ENCODE measurements at places on chromosomes 6 and 20.

DNA sequence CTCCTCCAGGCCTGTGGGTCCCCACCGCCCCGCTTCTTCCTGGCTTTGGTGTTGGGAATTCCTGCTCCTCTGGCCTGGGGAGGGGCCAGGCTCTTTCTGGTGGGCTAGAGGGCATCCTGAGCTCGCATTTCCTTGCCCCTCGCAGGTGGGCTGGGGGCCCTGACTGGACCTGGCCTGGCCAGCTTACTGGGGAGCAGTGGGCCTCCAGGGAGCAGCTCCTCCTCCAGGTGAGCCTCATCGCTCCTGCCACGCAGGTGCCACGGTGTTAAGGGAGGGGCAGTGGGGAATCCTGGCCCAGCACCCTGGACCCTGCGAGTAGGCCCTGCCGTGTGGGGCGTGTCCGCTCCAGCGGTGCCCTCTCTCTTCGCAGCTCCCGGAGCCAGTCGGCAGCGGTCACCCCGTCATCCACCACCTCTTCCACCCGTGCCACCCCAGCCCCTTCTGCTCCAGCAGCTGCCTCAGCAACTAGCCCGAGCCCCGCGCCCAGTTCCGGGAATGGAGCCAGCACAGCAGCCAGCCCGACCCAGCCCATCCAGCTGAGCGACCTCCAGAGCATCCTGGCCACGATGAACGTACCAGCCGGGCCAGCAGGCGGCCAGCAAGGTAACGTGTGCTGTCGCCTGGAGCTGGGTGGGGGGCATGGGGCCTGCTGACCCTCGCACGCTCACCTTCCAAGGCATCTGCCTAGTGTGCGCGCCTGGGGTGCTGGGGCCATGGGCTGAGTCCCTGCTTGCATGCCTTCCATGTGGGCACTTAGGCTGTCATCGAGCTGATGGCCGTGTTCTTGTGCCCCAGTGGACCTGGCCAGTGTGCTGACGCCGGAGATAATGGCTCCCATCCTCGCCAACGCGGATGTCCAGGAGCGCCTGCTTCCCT, 4.7 kb downstream of the ADRM1 start:
- no peak for DNase-seq

DNA sequence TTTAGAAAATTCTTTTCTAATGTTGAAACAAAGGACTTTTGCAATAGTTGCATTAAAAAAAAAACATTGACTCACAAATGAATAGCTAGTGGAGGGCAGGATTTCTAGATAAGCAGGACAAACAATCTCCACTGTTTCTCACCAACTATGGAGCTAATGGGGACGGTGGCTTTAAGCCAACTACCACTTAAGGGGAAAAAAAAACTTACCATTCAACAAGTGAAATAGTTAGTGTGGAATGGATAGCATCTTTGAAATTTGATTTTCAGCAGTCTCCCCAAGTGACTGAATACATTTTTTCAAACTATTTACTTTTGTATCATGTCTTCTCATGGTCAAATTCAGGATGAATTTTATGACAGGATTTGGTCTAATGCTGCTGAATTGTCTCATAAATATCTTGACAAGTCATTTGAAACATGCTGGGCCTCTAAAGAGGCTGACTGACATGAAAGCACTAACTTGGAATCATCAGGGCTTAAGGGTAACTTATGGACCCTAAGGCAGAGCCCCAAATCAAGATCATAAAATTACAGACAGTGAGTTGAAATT, 100.5 kb downstream of the EYA4 start:
- peak; percentile 22 for DNase-seq

DNA sequence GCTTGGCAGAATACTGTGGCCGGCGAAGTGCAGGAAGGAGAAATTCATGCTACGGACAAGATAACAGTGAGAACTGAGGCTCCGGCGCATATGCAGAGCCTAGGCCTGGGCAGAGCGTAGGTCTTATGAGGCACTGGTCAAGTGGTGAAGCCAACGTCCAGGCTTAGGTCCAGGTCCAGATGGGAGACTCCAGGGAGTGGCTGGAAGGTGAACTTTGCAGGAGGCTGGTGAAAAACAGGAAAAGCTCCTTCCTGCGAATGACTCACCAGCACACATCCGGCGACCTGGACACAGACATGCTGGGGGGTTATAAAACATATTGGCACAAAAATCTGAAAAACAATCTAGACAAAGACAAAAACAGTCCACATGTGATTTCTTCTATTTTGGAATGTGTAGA, 15.4 kb downstream of the C6orf141 start:
- peak; percentile 21 for DNase-seq

GRCh38 chr6:21143645-21144044, 449.9 kb upstream of the SOX4 start:
- no peak for DNase-seq

- DNase-seq: no peak
These were observed 62.1 kb downstream of the SLC24A3 start for GRCh38 chr20:19274412-19275015.

- DNase-seq: no peak
These were observed 83.8 kb downstream of the ELOVL4 start for GRCh38 chr6:79863566-79863965.

DNA sequence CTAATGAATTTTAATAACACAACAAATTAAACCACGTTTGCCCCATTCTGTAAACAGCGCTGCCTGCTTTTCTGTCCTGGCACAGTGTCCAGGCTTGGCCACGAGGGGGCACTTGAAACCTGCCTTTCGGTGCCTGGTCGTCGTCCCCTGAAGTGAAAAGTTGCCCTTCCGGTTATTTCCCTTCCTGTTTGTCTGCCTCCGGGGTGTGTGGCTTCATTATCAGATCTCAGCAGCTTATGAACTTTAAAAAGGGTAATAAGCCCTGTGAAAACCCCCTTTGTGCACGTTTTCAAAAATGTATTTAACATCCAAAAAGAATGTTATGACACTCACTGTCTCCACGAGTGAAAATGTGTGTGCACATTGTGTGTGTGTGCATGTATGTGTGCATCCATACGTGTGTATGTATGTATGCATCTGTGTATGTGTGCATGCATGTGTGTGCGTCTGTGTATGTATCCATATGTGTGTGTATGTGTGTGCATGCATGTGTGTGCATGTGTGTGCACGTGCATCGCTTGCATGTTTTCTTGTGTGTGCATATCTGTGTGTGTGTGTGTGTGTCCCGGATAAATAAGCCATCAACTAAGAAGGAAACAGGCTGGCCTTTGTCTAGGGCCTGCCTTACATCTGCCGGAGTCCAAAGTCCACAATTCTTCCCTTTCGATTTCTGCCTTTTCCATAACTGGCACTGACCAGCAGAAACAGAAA, 358.4 kb downstream of the THBS2 start:
- peak; percentile 87 for DNase-seq

DNA sequence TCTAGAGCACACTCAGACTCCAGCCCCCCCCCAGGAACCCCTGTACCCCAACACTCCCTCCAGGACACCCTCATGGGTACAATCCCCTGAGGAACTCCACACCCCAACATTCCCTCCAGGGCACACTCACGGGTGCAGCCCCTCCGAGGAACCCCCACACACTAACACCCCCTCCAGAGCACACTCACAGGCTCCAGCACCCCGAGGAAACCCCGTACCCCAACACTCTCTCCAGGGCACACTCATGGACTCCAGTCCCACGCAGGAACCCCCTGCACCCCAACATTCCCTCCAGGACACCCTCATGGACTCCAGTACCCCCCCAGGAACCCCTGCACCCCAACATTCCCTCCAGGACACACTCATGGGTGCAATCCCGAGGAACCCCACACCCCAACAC, 31.6 kb downstream of the LAMA5 start:
- no peak for DNase-seq

GRCh38 chr20:34363465-34364222, 571 bp downstream of the ITCH start:
- DNase-seq: peak; percentile 54

All from RWPE1 (cell line).